ENCODE measurements at places on chromosomes 13 and 19. TPM values are rescaled to one million over a fixed set of nuclear protein-coding genes. Genes with fewer than 3 reads are reported as not detected.

Gene C19orf85
- total RNA-seq, result not detected

Gene BLOC1S3
- total RNA-seq, result 3.9 TPM

Gene ZNF625
- total RNA-seq, result 26.9 TPM

Gene ATP4B
- total RNA-seq, result not detected

Gene ERICH6B
- total RNA-seq, result not detected

Gene ARHGAP45
- 5.7 TPM for total RNA-seq

Gene EFNA2
- total RNA-seq, result 0.32 TPM

Gene ZNF568
- 28.4 TPM for total RNA-seq

Gene ZNF667
- 14.6 TPM for total RNA-seq

Gene FAM124A
- 1.9 TPM for total RNA-seq

Gene FXYD3
- total RNA-seq, result 62.3 TPM

Gene CEACAM8
- total RNA-seq, result 0.11 TPM

Gene GGN
- not detected for total RNA-seq

- no peak for DNase-seq
These were observed 30.4 kb downstream of the CYP4F22 start for GRCh38 chr19:15538774-15539173.

DNA sequence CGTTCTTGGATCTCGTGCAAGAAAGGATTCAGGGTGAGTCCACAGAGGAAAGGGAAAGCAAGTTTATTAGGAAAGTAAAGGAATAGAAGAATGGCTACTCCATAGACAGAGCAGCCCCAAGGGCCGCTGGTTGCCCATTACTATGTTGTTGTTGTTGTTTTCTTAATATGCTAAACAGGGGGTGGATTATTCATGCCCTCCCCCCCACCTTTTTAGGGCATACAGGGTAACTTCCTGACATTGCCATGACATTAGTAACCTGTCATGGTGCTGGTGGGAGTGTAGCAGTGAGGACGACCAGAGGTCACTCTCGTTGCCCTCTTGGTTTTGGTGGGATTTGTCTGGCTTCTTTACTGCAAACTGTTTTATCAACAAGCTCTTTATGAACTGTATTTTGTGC lies 29.1 kb upstream of the PCDH9 start:
- DNase-seq, result no peak

GRCh38 chr19:16496613-16496983 lies 404 bp downstream of the C19orf44 start:
- DNase-seq, result no peak

- DNase-seq, result no peak
These were observed 56.1 kb downstream of the PDS5B start for GRCh38 chr13:32642316-32642715.

- DNase-seq, result no peak
These were observed 1563.5 kb upstream of the PRR20A start for GRCh38 chr13:55577082-55577846.

- no peak for DNase-seq
These were observed 19.7 kb upstream of the SCEL start for GRCh38 chr13:77515785-77516184.

DNA sequence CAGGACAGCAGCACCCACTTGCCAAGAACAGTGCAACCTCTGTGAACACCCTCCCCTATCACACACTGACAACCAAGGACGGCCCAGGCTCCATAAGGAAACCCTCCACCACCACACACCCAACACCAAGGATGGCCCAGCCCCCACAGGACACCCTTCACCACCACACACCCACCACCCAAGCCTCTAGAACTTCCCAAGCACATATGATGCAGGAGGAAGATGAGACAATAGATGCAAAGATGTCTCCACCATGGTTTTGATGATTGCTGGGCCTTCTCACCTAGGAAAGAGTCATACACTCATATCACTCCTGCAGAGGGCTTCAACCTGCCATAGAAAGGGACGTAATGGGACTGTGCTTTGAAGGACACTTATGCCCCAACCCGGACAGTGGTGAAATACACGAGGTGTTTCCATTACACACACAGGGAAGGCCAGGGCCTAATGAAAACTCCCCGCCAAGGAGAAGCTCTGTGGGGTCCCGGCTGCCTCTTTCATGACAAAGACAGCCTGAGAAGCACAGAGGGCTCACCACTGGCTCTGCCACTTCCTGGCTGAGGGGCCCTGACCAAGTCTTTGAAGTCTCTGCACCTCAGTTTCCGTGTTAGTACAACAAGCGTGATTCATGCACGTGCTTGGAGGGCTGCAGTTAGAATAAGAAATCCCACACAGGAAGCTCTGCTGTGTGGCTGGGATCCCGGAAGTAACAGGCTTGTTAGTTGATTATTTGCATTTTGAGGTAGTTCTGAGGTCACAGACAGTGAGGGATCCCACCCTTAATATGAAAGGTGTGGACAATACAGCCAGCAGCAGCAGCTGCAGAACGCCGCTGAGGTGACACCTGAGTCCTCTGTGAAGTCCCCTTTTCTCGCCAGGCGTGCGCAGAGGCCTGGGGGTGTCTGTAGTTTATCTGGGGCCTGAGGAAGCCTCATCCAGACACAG lies 61.9 kb upstream of the ATP12A start:
- DNase-seq, result no peak

- DNase-seq, result no peak
These were observed 21.9 kb downstream of the ANKRD27 start for GRCh38 chr19:32652894-32653598.

- no peak for DNase-seq
These were observed 104.2 kb downstream of the ITGBL1 start for GRCh38 chr13:101556676-101557123.

DNA sequence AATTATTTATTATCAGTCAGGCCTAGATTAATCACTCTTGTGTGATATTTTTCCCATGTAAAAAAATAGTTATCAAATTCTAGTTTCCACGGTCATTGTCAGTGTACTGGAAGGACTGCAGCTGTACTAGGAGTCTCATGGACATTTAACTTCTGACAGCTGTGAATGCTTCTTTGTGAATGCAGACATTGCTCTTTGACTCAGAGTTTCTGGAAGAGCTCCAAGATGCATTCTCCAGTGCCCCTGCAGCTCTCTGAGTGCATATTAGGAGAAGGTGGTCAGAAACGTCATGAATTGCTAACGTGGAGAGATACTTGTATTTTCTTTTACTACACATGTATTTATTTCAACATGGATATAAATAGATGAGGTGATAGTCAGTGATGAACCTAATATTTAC lies 9.7 kb upstream of the SLITRK5 start:
- no peak for DNase-seq

DNA sequence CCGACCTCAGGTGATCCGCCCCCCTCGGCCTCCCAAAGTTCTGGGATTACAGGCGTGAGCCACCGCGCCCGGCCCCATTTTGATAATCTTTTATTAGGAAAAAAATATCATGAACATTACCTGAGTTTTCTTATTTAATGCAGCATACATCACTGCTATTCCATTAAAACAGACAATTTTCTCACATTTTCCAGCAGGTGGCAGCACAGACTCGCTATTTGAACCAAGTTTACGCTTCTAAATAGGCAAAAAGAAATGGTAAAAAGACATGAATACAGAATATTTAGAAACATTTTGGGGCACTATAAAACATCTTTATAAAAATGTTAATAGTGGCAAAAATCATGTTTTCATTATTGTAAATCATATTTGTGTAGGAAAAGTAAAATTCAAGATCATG lies 903.1 kb downstream of the SLITRK6 start:
- peak; percentile 42 for DNase-seq

GRCh38 chr19:44109458-44109857 lies 3.7 kb upstream of the ZNF225 start:
- no peak for DNase-seq

- no peak for DNase-seq
These were observed 7.6 kb downstream of the EPS8L1 start for GRCh38 chr19:55083004-55083850.

DNA sequence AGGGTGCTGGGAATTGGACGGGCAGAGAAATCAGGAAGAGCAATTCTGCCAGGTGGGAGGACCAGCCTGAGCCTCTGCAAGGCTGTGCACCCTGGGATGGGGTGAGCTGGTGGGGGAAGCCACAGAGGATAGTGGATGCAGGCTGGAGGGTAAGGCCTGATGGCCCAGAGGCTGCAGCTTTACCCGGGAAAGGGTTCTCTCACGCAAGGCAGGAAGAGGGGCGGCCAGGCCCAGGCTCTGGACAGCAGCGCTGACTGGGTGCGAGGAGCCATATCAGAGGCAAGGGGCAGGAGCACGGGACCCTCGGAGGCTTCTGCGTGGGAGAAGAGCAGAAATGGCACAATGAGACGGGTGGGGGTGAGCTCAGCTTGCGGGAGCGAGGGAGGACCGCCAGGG lies 104.6 kb downstream of the SOX1 start:
- DNase-seq, result no peak

DNA sequence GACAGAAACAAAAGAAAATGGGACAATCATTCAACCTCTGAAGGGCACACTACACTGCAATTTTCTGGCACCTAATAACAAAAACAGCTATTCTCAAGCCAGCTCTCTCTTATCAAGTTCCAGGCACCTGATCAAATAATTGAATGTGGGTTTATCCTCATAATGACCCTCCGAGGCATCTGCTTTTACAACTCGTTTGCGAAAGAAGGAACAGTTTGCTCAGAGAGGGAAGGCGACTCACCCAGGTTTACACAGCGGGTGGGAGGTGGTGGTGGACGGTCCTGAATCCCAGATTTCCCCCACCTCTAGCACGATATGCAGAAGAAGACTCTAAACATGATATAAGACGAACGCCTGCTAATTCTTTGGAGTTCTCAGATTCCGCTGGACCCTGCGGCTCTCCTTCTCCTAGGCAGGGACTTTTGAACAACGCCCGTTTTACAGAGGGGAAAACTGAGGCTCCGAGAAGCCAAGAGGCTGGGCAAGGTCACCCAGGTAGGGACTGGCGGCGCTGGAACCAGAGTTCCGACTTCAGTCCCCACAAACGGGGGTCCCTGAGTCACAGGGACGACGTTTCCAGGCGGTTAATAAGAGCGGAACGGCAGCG lies 641 bp downstream of the SGTA start:
- DNase-seq, result no peak

DNA sequence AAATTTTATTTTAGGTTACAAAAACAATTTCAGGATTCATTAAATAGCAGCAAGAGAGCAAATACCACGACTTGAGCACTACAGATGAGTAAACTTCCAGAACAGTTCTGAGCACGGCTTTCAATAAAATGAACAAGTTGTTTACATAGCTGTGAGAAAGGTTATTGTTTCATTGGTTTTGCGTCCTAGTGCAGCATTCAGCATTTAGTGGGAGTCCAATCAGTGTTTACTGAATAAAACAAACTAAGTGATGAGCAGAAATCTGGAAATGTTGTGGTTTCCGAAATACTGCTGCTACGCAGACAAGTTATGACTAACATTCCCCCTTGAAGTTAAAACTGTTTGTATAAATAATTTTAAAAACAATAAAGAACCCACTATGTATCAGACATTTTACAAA lies 251.5 kb upstream of the STARD13 start:
- DNase-seq, result no peak

DNA sequence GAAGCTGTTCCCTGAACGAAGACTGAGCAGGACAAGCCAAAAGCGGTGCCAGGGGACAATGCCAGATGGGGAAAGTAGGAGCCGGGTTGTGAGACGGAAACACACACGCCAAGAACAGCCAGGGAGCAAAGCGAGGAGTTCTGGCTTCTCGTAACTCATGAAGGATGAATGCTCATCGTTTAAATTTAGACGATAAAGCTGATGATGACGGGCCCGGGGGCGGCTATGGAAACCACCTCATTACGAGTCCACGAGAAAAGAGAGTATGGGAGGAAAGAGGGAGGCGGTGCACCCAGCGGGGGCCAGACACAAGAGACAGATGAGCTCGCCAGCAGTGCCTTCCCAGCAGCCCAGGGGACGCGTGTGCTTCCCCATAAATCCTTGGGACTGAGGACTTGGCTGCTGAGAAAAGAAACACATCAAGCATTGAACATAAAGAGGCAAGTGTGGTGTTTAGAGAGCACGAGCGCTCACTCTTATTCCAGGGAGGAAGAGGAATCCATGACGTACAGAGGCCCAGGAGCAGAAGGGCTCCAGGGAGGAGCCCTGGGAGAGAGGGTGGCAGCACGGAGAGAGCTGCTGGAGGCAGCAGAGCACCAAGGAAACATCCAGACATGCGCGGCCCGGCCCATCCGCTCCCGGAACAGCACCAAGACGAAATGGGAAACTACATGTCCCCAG lies 70.7 kb downstream of the EPS15L1 start:
- no peak for DNase-seq

GRCh38 chr13:22655106-22655852 lies 525.5 kb upstream of the SGCG start:
- DNase-seq, result no peak

- no peak for DNase-seq
These were observed 4.0 kb upstream of the SIGLEC8 start for GRCh38 chr19:51462276-51462675.

All from urinary bladder (tissue), 4 donors.